Lung microvascular endothelial cell (primary cell): ENCODE measurements at places on chromosomes 12 and 14. TPM values are rescaled to one million over a fixed set of nuclear protein-coding genes. Genes with fewer than 3 reads are reported as not detected.

DNA sequence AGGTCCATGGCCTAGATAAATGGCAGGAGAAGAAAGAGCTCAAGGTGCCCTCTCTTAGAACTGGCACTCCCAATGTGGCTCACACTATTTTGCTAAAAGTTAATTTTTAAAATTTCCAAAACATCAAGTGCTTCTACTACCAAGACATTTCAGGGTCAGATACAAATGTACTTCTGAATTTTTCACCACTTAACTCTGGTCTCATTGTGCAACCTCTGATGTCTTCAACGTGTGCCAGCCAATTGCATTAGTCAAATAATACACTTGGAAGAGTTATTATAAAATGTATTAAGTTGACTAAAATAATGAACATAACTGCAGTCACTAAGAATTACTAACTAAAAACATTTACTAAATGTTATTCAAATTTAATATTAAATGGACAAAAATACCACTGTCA is 41.3 kb downstream of the SLC25A47 start:
- no peak for DNase-seq

DNA sequence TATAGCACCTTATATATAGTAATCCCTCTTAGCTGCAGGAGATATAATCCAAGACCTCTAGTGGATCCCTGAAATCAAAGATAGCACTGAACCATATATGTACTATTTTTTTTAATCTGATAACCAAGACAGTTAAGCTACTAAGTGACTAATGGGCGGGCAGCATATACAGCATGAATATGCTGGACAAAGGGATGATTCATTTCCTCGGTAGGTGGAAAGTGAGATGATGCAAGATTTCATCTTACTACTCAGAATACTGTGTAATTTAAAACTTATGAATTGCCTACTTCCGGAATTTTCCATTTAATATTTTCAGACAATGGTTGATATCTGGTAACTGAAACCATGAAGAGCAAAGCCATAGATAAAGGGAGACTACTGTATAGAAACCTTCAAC is 36.2 kb downstream of the PRMT8 start:
- DNase-seq = peak; percentile 96

GRCh38 chr12:21941506-21942376 is 515 bp upstream of the ABCC9 start:
- no peak for DNase-seq

Gene NTS
- under 0.01 and 0.99 TPM in 2 replicates for total RNA-seq

- DNase-seq = no peak
Observed at GRCh38 chr12:128476266-128476665, 209.3 kb downstream of the TMEM132C start.

Gene KRT86
- total RNA-seq = not detected in 2 replicates

- DNase-seq = no peak
Observed at GRCh38 chr14:42140831-42141279, 534.2 kb downstream of the LRFN5 start.
